Spleen (tissue), 13 donors: ENCODE measurements at places on chromosomes 7 and 10. TPM values are rescaled to one million over a fixed set of nuclear protein-coding genes. Genes with fewer than 3 reads are reported as not detected.

GRCh38 chr7:123231021-123232000, 31.5 kb upstream of the SLC13A1 start:
- DNase-seq, result no peak

The TNS3 gene
- total RNA-seq, result 151 TPM

The VSIR gene
- 202 TPM for total RNA-seq

GRCh38 chr7:50632561-50633413, 67.6 kb upstream of the DDC start:
- no peak for DNase-seq

DNA sequence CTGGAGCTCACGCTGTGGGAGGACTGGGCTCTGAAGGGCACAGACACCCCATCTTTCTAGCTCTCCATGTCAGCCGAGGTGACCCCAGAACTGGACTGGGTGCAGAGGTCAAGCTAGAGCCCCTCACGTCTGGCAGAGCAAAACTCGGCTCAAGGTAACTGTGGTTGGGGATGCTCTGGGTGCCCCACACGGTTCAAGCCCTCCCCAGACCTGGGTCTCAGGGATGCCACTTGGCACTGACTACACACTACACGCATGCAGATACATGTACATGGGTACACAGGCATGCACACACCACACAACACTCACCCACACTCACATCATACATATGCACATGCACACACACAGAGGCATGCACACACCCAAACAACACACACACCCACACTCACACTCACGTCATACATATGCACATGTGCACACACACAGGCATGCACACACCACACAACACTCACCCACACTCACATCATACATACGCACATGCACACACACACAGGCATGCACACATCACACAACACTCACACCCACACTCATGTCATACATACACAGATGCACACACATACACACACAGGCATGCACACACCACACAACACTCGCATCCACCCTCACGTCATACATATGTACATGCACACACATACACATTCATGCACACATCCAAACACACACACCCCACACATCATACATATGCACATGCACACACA, 219.3 kb downstream of the DNAJB6 start:
- peak; percentile 59 for DNase-seq

- DNase-seq, result no peak
These were observed 36.4 kb upstream of the DLX6 start for GRCh38 chr7:96968981-96969380.

DNA sequence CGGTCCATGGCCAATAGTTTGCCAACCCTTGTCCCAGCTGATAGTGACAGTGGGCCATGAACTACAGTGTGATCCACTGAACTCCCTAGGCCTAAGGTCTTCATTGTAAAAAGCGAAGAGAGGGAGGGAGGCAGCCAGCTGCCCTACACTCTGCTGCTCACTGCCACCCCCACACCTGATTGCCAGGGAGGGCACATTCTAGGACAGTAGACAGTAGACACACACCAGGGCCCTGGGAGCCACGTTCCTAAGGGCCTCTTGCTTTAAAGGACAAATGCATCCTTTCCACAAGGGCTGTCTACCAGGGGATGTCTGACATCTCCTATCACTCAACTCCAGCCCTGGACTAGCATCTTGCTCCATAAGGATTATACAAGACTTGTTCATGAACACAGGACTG, 122.2 kb downstream of the DLG5 start:
- peak; percentile 31 for DNase-seq

- DNase-seq, result no peak
These were observed 2.8 kb downstream of the COPS6 start for GRCh38 chr7:100091411-100092181.

The ZNF783 gene
- total RNA-seq, result 21.8 TPM

The OAT gene
- 42.4 TPM for total RNA-seq

- DNase-seq, result no peak
These were observed 78.6 kb downstream of the CHCHD3 start for GRCh38 chr7:133003052-133003910.

DNA sequence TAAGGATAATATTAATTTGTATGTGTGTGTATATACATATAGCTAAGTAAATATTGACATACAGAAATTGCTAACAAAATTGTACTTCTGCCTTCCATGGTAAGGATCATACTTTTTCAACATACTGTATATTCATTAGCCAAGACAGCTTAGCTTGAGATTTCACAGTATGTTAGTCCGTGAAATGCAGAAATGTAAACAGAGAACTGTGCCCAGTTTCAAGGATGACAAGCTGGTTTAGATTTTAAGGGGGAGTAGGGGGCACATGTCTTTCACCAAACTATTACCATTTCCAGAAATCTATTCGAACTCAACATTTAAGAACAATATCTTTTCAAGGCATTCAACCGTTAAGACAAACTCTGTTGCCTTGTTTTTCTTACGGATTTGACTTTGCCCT, 182.2 kb downstream of the SORCS1 start:
- no peak for DNase-seq

DNA sequence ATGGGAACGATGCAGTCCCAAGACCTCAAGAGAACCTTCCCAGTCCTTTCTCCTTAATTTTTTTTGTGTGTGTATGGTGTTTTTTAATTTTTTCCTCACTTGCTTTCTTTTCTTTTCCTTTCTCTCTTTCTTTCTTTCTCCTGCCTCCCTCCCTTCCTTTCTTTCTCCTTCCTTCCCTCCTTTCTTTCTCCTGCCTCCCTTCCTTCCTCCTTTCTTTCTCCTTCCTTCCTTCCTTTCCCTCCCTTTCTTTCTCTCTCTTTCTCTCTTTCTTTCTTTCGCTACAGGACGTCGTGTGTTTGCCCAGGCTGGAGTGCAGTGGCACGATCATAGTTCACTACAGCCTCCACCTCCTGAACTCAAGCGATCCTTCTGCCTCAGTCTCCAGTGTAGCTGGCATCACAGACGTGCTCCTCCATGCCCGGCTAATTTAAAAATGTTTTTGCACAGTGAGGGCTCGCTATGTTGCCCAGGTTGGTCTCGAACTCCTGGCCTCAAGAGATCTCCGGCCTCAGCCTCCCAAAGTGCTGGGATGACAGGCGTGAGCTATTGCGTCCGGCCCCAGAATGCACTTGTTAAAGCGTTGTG, 709 bp upstream of the NIPSNAP2 start:
- DNase-seq, result no peak

- peak; percentile 85 for DNase-seq
These were observed 31.1 kb downstream of the SKIDA1 start for GRCh38 chr10:21494191-21495001.

The ZCCHC24 gene
- total RNA-seq, result 28.6 TPM

GRCh38 chr7:129550693-129551360, 48.5 kb downstream of the SMKR1 start:
- no peak for DNase-seq

DNA sequence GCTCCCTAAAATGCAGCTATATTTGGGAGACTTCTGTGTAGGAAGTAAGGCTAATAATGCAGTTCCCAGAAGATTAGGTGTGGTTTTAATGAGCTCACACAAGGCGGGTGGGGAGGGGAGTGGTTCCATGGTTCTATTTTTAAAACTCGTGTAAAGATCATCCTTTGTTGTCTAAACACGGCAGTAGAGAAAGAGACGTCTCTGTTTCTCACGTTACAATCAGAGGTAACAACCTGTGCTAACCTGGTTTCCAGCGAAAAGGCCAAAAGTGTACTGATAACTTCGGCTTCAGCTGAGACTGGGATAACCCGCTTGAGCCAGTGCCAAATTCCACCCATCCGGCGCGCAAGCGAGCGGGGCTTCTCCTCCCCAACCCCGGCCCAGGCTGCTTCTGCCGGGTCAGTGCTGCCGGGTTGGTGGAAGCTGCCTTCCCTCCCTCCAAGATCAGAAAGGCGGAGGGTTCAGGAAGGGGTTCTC, 2.5 kb upstream of the MAP3K8 start:
- DNase-seq, result peak; percentile 81

GRCh38 chr7:138245682-138246081, 169.4 kb downstream of the AKR1D1 start:
- DNase-seq, result no peak

DNA sequence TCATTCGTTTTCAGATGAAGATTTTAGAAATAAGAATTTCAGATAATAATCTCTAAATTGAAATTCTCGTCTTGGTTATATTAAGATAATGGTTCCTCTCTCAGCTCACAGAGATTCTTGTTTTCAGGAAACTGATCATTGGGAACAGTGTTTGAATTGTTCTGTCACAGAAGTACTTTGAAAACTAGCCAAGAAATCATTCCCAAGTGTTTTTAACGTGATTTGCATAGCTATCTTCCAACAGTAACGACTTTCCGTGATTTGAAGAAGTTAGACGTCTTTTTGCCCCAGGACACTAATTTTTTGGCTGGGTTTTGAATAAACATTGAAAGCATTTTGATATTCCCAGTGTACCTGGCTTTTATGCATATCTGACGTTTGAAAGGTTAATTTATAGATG, 116.0 kb downstream of the CDCA7L start:
- DNase-seq, result no peak

- DNase-seq, result no peak
These were observed 66.6 kb downstream of the PRKCQ start for GRCh38 chr10:6513476-6513875.

The PRSS37 gene
- not detected for total RNA-seq

DNA sequence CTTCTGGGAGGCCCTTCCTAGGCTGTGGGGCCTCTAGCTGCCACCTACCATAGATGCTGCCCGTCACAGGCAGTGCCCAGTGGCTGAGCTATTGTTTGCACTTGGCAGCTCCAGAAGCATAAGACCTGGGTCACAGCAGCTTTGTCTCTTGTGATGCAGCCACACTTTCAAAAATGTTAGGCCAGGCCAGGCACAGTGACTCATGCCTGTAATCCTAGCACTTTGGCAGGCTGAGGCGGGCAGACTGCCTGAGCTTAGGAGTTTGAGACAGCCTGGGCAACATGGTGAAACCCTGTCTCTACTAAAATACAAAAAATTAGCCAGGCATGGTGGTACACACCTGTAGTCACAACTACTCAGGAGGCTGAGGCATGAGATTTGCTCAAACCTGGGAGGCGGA, 9.5 kb upstream of the KAZALD1 start:
- DNase-seq, result peak; percentile 28

DNA sequence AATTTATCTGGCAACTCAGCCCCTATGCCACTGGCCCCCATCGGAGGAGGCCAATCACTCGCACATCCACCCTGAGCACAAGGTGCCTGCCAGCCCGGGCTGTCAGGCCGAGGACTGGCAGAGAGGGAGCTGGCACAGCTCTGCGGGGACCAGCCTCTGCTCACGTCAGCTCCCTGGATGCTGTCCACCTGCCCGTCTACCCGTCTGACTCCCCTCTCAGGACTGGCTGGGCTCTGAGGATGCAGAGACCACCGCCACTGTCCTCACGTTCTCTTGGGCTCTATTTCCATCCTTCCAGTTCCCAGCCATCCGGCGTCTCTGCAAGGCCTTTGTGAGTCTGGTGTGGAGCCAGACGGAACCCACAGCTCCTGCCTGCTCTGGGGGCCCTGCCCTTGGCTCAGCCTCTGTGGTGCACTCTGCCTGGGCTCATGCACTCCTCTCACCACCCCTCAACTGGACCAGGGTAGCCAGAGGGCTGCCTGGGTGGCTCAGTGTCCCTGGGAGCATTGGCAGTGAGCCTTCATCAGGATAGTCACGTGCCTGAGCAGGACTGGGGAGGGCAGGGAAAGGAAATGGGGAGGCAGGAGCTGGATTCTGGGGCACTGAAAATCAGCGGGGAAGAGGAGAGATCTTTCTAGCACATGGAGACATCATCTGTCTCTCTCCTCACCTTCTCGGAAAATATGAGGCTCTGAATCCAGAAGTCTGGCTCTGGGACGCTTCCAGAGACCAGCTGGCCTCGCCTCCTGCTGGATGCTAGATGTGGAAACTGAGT, 38.0 kb upstream of the PCBD1 start:
- no peak for DNase-seq

DNA sequence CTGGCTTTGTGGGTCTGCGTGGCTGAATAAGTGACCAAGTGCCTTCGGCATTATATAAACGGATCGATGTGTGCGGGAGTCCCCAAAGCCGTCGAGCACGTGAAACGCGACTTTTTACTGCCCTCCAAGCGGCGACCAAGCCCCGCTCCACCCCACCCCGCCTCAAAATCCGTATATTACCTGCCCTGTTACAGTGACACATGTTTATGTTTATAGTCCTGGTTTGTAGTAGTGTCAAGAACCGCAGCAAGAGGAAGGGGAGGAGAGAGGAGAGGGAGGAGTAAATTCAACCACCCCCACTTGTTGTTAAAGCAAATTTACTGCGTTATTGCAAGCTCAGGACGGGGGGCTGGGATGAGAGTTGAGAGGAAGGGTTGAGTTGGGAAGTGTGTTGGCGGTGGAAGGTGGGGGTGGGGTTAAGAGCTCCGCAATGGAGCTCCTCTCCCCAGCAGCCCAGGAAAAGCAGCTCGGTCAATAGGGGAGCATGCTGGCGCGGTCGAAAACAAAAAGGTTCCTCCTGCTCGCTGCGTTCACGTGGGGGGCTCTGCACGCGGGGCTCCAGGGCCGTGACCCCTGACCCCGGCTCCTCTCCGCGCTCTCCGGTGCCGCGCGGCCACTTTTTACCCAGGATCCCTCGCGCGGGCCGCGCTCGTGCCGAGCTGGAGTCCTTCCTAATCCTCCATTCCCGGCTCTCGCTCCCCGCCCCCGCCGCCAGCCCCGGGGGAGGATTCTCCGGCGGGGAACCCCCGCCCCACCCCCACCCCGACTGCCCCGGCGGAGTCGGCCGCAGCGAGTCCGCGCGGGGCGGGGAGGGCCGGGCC, at the start of gene SKIDA1:
TSS of gene SKIDA1 (minus strand) at position 316 of the 821 bp plus-strand sequence. CDS start 7,860 bp downstream, outside the sequence.
- peak; percentile 93 for DNase-seq

- DNase-seq, result no peak
These were observed 111.0 kb downstream of the TCF7L2 start for GRCh38 chr10:113061054-113061430.

GRCh38 chr7:101816595-101817470, 593 bp upstream of the CUX1 start:
- peak; percentile 90 for DNase-seq

The SEMA3C gene
- 53.7 TPM for total RNA-seq

DNA sequence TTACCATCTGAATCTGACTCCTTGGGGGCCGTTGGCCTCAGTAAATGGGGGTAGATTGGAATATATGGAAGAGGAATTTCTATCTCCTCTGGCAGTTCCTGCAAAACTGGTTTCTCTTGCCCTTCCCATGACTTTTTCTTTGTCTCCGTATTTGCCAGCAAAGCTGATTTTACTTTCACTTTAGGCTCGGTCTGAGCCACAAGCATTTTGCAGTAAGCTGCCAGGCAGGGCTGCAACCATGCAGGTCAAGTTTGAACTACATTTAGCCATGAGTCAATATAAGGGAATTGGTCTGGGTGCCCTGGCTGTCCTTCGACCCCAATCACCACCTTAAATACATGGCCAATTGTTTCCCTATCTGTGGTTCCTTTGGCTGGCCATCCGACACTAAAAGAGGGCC, 104.3 kb downstream of the TRIM24 start:
- DNase-seq, result no peak

- DNase-seq, result peak; percentile 42
These were observed 49.3 kb upstream of the INPP5A start for GRCh38 chr10:132488231-132488821.

The GPR37 gene
- 6.2 TPM for total RNA-seq

The ATP5MK gene
- 132 TPM for total RNA-seq

The CPA4 gene
- total RNA-seq, result 2.0 TPM

DNA sequence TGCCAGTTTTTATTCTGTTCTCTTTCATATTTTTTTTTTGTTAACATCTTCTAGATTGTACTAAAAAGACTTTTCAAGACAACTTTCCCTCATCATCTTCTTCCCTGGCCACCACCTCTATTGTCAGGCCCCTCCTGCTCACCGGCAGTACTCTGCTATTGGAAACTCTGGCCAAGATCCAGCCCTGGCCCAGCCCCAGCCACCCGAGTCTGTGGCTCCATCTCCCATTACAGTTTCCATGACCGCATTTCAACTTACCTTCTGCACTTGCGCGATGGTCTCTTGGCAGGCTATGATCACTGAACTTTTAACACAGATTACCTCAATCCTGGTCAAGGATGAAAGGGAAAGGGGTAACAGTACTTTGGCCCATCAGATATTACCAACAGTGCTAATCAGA, 137.7 kb upstream of the POM121L12 start:
- DNase-seq, result no peak
